NCI-H1930 (cell line): ENCODE measurements at places on chromosomes 12 and 14.
A peak's percentile ranks its signal among the peaks of the same experiment; 100 is the strongest.

- DNase-seq, result no peak
These were observed 218.6 kb upstream of the FOXN3 start for GRCh38 chr14:89635615-89636014.

DNA sequence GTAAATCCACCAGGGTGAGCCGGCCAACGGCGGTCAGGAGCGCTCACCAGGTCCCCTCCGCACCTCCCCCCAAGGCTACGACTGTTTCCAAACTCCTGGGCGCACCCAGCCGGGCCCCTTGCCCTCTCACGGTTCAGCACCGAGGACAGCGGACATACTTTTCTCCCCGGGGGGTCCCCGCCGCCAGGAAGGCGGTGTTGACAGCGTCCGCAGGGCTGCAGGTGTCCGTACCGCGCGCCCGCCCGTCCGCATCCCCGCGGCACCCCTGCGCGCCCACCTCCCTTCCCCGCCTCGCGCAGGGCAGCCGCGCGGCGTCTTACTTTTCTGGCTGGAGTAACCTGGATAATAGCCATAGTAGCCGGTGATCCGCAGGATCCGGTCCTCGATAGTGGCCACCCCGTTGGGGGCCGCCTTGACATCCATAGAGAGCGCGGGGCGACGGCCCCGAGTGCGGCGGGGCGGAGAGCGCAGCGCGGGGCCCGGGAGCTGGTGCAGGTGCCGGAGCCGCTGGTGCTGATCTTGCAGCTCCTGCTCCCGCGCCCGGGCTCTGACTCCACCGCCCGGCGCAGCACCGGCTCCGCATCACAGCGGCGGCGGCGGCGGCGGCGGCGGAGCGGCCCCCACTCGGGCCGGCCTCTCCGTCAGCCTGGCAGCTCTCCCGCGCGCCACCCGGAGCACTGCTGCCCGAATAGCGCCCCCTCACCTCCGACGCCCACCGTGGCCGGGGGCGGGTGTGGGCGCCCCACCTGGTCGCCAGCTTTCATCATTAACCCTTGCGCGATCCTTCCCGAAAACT, at the start of gene SLC35F4:
TSS of gene SLC35F4 (minus strand) at position 690 of the 796 bp plus-strand sequence.
- DNase-seq, result peak; percentile 60

GRCh38 chr12:41459111-41459905, 271.2 kb downstream of the PDZRN4 start:
- DNase-seq, result no peak

- no peak for DNase-seq
These were observed 27.3 kb downstream of the TSHR start for GRCh38 chr14:80982711-80983110.

- no peak for DNase-seq
These were observed 4.1 kb downstream of the TRHDE start for GRCh38 chr12:72276181-72276805.

DNA sequence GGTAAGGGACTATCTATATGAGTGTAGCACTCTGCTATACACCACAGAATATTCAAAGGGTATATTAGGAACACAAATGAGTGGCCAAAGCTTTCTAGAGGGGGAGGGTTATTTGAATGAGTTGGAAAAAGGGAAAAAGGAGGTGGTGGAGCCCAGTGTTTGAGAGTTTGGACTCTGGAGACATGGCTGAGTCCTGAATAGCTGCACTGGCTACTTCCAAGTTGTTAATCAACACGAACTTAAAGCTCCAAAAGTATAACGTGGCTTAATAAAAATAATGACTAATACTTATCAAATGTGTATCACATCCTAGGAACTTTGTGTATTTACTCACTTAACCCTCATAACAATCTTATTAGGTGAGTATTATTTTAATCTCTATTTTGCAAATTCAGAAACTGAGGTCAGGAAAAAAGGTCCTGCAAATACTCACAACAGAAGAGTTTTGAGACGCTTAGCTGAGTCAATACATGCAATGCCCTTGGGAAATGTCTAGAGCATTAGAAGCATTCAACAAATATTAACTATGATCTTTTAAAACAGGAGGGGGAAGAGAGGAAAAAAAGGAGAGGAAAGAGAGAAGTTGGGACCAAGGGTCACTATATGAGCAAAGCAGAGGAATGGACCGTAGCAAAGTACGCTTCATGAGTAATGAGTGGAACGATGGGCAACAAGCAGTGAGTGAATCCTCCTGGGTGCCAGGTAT, 189.5 kb upstream of the HMGA2 start:
- DNase-seq, result no peak

- DNase-seq, result no peak
These were observed 1.5 kb downstream of the CHD4 start for GRCh38 chr12:6605421-6606330.

- no peak for DNase-seq
These were observed 53.5 kb downstream of the RASSF9 start for GRCh38 chr12:85782711-85783110.

DNA sequence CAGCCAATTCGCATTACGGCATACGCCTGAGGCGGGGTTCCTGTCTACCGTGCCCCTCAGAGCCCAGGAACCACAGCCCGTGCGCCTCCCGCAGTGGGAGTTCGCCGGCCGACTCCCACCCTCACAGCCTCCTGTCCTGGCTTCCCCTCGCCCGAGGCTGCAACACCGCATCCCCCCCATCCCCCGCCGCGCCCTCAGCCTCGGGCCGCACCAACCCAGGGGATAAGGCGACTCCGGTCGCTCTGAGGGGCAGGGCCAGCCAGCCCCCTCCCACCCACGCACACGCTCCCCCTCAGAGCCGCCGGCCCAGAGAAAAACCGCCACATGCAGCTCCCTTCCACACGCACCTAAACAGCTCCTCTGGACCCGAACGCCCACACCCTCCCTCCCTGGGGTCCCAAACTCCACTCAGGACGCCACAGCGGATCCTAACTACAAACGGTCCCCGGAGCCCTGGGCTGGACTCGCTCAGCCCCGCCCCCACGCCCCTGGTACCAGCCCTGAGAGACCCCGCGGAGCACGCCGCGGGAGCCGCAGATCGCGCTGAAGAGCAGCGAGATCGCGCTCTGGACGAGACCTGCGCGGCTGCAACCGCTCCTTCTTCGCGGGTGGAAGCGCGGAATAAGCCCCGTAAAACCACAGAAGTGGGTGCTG, at the start of gene C14orf39:
TSS of gene C14orf39 (minus strand) at position 466 of the 654 bp plus-strand sequence. CDS start 985 bp downstream, outside the sequence.
- DNase-seq, result no peak

GRCh38 chr14:32818581-32818980, 120.1 kb upstream of the NPAS3 start:
- DNase-seq, result no peak

DNA sequence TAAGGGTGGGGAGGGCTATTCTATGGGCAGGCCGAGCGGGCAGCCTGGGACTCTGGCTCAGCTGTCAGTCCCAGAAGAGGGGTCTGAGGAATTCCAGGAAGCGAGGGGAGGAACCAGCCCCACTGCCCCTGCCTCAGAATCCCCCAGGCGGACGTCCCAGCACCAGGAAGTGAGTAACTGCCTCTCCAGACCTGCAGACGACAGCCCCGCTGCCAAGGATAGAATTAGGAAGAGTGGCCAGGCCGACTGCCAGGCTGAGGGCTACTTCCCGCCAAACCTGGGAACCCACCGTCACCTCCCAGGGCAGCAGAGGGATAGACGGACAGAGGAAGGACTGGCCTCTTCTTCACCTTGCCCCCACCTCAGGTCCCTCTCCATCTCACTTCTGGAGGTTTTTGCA, 6.7 kb upstream of the BDKRB2 start:
- DNase-seq, result no peak

- DNase-seq, result no peak
These were observed 5.6 kb downstream of the FBXO33 start for GRCh38 chr14:39426605-39427004.

GRCh38 chr14:61379639-61380184, 58.3 kb downstream of the PRKCH start:
- no peak for DNase-seq

GRCh38 chr12:28012333-28012918, 39.9 kb upstream of the PTHLH start:
- no peak for DNase-seq

- DNase-seq, result no peak
These were observed 10.7 kb downstream of the MED13L start for GRCh38 chr12:116266631-116267349.

DNA sequence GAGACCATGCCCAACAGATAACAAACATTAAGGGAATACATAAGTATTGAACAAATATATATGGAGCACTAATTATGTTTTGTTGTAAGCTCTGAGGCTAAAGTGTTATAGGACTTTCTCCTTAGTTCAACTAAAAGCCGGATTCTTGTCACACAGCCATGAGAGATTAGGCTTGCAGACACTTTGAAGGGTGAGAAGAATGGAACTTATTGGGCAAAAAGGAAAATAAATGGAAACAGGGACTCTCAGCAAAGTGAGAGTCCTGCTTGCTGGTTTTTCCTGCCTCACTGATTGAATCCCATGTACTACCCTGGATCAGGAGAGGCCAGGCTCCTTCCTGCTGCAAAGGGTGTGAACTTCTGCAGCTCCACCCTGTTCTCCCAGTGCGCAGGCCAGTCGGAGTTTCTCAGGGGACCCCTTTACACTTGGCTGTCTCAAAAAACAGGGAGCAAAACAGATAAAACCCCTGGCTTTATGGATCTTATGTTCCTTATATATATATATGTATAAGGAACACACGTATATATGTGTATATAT, 77.1 kb upstream of the FUT8 start:
- DNase-seq, result no peak

DNA sequence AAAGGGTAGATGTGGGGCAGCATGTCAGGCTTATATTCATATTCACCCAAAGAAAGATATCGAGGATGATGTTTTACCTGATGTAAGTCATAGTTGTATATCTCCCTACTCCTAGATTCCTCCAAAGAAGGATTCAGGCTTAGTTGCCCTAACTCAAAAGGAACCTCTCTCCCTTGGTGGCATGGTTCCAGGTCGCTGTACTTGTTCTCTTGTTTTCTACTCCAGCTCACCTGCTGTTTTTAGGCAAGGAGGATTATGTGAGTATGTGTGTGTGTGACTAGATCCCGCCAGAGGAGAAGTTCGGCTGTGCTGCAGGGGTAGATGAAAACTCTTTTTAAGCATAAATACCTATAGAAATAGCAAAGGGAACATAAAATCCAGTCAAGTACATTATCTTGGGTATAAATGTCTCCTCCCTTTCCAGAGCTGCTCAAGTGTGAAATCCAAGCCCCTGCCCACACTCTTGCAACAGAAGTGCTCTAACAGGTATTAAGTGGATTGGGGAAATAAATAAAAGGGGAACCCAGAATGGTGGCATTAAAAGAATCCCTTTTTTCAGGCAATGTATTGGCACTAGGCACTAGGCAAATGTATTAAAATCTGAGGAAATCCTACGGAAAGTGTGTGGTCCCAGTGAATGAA, 375.7 kb downstream of the ZFP36L1 start:
- DNase-seq, result no peak

GRCh38 chr14:92600318-92601053, 86.9 kb downstream of the RIN3 start:
- no peak for DNase-seq

DNA sequence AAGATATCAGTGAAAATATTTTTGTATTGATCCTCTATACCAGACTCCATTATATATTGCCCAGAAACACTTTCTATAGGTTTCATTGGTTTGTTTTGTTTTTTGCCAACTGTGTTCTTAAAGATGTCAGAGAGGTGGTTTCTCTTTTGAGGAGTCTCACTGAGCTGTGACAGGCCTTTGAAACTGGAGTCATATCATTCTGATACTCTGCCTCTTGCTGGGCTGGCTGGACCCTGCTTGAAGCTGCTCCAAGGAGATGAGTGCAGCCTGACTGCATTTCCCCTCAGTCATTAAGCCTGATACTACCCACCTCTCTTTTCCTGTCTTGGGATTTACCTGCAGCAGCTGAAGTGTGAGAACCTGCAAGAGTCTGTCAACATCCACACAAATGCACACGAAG, 16.4 kb upstream of the TAS2R30 start:
- DNase-seq, result no peak

DNA sequence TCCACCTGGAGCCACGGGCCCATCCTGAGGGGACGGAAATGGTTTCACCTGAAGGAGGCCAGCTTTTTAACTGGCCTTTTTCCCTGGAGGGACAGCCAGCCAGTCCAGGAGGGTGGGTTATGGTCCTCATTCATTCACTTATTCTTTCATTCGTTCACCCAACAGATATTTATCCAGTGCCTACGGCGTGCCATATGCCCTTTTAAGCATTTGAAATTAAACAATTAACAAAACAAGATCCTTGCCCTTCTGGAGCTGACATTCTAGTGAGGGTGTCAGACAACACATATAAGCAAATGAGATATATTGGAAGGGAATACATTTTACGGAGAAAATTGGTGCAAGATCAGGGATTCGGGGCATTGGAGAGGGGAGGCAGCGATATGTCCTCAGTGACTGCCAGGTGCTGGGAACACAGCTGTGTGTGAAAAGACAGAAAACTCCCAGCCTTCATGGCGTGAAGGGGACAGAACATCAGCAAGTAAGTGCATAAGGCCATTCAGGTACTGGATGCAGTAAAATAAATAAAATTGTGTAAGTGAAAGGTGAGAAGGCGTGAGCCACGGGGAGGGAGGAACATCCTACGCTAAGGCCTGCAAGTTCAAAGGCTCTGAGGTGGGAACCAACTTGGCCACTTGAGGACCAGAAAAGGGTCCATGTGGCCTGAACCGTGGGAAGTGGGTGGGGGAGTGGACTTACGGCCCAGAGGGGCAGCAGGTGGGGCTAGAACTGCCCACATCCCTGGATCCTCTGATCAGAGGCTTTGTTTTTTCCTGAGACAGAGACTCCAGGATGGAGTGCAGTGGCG, 684 bp upstream of the ABCB9 start:
- DNase-seq, result no peak

GRCh38 chr12:53054112-53054878, 4.4 kb downstream of the TNS2 start:
- peak; percentile 95 for DNase-seq

GRCh38 chr12:91377436-91377835, 194.8 kb upstream of the DCN start:
- no peak for DNase-seq

- no peak for DNase-seq
These were observed 16.9 kb upstream of the DUSP6 start for GRCh38 chr12:89369166-89369565.

DNA sequence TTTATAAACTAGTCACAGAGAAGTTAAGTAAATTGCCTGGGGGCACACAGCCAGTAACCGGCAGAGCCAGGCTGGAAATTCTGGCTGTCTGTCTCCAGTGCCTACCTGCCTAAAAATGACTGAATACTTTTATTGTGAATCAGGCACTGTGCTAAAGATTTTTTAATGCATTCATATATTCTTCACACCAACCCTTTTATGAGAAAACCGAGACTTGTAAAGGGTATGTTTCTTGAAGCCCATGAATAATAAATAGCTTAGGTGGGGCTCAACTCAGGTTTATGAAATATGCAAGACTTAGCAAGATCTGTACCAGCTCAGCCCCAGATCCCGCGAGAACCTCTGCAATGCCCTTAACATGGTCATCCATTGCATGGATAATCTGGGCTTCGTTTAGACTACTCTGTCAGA, 60.8 kb downstream of the TMCC3 start:
- DNase-seq, result no peak

GRCh38 chr14:28294834-28295440, 471.6 kb upstream of the FOXG1 start:
- no peak for DNase-seq

GRCh38 chr12:112450725-112451124, 32.0 kb downstream of the PTPN11 start:
- no peak for DNase-seq

- DNase-seq, result no peak
These were observed 23.8 kb downstream of the JAG2 start for GRCh38 chr14:105144666-105145380.
